Stimulated activated naive CD8-positive, alpha-beta T cell treated with anti-CD3 and anti-CD28 coated beads, Interleukin-15, Interleukin-2, amounts not matched to agents 100 U/mL and 50 U/mL, for 24 hours (primary cell): ENCODE measurements at places on chromosomes 1 and 21.
A peak's percentile ranks its signal among the peaks of the same experiment; 100 is the strongest.

DNA sequence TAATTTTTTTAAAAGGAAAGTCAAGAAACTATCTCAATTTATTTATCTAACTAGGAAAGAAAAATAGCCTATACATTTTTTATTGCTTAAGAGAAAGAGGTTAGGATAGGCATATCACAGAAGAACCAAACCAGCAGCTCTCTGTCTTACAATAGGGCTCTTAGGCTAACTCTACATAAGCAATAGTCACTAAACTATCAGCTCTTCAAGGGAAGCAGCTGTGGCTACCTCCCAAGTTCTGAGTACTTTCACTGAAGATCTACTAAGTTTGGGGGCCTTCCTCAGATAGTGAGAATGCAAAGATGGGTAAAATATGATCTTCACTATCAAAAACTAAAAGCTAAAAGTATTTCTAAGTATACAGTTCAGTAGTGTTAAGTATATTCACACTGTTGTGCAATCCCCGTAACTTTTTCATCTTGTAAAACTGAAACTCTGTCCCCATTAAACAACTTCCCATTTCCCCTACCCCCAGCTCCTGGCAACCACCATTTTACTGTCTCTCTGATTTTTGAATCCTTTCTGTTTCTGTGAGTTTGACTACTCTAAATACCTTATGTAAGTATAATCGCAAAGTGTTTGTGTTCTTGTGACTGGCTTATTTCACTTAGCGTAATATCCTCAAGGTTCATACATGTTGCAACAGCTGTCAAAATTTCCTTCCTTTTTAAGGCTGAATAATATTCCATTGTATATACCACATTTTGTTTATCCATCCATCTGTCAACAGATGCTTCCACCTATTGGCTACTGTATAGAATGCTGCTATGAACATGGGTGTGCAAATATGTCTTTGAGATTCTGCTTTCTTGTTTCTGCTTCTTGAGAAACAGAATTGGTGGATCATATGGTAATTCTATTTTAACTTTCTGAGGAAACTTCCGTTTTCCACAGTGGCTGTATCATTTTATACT, 73.3 kb downstream of the ACBD6 start:
- DNase-seq, result no peak

DNA sequence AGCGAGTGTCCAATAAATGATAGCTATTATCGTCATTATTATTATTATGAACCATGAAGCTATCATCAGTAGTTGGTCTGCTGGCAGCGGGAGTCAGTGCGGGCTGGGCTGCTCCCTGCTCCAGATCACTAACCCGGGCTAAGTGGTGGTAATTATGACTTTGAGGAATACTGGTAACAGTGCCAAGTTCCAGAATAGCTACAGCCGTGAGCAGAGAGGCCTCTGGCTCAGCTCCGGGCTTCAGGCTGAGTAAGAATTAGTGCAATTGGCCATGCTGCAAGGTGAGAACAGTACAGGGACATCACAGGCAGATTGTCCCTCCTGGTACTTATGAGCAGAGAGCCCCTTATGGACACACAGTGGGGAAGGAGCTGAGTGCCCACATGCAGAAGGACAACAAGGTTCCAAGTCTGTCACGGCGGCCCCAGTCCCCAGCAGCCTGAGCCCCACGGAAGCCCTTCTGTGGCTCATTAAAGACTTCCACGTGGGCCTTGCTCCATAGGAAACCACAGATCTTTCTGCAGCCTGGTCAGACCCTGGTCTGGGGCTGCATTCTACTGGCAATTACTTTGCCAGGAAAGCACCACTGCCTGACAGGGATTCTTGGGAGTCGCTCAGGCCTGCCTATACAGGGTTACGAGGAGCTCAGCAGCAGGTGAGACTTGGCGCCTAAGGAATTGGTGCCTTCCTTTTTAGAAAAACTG, 235.1 kb downstream of the RRAGC start:
- DNase-seq, result no peak

DNA sequence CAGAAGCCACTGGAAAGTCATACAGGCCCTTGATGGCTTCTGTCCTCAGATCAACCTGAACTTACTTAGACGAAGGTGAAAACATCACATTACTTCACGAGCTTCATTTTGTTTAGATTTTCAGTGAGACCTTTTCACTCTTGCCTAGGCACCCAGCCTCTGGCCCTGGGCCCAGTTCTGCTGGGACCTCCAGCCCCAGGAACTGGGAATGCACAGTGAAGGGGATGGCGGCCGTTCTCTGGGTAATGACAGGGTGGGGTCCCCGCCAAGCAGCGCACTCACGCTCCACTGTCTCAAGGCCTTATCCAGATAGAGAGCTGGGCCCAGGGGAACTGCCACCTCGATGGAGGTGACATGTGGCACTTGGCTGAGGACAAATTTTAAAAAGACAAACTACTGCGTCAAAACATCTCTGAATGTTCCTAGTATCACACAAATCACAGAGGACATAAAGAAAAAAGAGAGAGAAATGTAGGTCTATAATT, 54.8 kb downstream of the NPHP4 start:
- DNase-seq, result no peak

DNA sequence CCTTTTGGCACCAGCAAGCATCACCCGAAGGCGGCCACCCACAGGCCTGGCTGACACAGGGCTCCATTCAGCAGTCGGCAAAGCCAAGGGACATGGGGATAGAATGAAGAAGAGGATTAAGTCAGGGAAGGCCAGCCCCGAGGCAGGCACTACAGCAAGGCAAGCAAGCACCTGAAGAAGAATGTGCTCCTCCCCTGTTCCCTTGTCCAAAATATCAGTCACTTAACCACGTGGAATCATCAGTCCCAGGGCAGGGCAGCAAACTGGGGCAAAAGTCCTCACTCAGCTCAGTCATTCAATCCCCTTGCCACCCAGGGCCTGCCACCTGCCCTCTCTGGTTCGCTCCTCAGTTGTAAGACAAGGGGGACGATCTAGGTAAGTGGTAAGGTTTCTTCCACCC, 9.3 kb downstream of the KANK4 start:
- no peak for DNase-seq

GRCh38 chr1:218945050-218945449, 228.6 kb upstream of the LYPLAL1 start:
- no peak for DNase-seq

- DNase-seq, result no peak
Observed at GRCh38 chr21:41593051-41593759, 85.2 kb upstream of the TMPRSS2 start.

- no peak for DNase-seq
Observed at GRCh38 chr1:171646249-171646560, 6.3 kb downstream of the MYOC start.

GRCh38 chr1:38095454-38095931, 48.9 kb upstream of the POU3F1 start:
- DNase-seq, result no peak

GRCh38 chr21:22516230-22516629, 1518.0 kb downstream of the NCAM2 start:
- no peak for DNase-seq

DNA sequence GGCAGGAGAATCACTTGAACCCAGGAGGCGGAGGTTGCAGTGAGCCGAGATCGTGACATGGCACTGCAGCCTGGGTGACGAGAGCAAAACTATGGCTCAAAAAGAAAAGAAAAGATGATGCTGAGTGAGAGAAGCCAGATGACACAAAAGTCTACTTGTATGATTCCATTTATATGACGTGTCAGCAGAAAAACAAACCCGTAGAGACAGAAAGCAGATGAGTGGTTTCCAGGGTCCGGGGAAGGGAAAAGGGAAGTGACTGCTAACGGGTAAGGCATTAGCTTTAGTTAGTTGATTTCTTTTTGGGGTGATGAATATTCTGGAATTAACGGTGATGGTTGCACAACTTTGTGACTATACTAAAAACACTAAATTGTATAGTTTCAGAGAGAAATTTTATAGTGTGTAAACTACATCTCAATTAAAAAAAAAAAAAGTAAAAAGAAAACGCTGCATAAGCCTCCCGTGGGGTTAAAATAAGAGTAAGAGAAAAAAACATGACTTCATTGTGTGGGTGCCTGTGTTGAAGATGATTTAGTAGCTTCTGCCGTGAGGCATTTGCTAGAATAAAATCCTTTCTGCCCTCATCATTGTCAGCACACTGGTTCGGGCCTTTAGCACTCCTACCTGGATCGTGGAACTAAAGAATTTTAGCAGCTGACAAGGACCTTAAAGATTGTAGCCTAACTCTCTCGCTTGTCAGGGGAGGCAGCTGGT, 24.7 kb upstream of the ATP5PO start:
- no peak for DNase-seq

DNA sequence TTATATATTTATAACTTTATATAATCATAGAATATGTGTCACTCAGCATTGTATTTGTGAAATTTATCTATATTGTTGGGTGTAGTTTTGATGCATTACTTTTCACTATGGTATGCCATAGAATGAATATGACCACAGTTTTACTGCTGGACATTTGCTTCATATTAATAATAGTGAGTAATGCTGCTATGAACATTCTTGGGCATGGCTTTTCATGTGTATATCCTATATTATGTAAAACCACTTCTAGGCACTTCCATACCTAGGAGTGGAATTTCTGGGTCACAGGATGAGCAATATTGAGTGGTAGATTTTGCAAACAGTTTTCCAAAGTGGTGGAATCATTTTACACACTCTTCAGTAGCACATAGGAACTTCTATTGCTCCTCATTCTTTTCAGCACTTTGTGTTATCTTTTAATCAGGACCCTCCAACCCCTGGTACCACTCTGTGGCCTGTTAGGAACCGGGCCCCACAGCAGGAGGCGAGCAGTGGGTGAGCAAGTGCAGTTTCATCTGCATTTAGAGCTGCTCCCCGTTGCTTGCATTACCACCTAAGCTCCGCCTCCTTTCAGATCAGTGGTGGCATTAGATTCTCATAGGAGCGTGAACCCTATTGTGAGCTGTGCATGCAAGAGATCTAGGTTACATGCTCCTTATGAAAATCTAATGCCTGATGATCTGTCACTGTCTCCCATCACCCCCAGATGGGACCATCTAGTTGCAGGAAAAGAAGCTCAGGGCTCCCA, 56.0 kb upstream of the CNIH3 start:
- no peak for DNase-seq

GRCh38 chr1:26127235-26128163, 15.9 kb downstream of the PDIK1L start:
- no peak for DNase-seq

DNA sequence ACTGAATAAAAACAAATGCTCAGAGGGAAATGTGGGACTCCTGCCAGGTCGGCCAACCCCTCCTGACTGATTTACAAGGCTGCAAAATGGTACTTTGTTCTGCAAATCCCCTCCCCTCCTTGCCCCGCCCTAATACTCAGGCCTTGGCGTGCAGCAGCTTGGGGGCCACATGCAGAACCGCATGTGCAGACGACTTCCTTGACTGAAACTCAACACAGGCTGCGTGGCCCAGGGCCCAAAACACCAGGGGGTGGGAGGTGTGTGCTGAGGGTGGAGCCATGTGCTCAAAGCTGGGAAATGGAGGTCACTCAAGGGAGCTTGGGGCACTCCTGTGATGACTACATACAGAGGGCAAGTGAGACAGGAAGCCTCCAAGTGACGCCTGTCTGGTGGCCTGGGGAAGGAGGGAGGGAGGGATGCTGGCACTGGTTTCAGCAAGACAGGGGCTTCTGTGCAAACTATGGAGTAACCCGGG, 87.2 kb downstream of the MRPL37 start:
- DNase-seq, result peak; percentile 77

DNA sequence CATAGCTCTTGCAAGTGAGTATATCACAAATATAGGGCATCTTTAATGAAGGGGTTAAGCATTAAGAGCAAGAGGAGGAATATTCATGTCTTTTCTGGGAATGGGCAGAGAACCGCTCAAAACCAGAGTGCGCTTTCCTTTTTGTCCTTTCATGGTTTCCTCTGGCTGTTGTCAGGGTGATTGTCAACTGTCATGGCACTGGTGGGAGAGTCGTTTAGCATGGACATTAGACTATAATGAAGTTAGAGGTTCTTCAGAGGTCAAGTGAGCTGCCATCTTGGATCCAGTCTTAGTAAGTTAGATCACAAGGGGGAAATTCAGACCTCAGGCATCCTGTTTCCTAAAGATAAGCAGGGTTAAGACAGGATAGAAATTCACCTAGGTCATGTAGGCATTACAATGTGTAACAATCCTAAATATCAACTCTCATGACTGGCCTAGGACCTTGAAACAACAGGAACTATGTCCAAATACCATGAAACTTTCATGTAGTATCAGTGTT, 12.1 kb upstream of the COA6 start:
- DNase-seq, result no peak

GRCh38 chr1:60129911-60130310, 56.3 kb upstream of the C1orf87 start:
- DNase-seq, result no peak

DNA sequence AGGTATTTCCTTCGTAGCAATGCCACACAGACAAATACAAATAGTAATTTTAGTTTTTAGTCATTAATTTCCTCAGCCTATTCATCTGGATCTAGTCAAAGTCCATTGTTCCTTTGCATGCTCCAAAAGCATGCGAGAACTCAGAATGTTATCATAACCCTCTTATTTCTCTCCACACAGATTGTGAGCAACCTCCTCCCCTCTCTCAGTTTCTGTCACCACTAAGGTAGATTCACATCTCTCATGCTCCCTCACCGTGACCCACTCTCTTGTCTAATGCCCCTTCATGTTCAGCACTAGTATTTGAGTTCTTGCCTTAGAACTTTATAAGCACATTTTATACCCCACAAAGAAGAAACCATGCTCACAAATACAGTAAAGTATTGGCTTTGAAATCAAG, 582.4 kb downstream of the PLA2G4A start:
- DNase-seq, result no peak

GRCh38 chr1:210584439-210585113, 255.9 kb downstream of the HHAT start:
- peak; percentile 83 for DNase-seq

- DNase-seq, result no peak
Observed at GRCh38 chr1:201678264-201679101, 139.6 kb downstream of the NAV1 start.

DNA sequence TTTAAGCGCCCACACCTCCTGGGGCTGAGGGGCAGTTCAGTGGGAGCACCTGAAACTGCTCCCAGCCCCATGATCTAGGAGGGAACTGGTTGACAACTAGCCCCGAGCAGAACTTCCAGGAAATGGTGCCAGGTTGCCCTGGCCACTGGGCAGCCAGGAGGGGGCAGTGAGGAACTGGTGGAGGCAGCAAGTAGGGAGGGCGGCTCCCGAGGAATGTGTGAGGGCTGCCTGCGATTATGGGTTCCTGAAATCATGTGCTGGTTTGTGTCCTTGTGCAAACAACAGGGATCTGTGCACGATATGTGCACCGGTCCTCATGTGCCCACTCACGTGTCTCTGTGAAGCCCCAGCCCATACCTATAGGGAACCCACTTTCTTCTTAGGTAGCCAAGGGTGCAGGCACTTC, 9.9 kb downstream of the GPR3 start:
- peak; percentile 37 for DNase-seq

GRCh38 chr1:160759740-160760139, 20.7 kb downstream of the SLAMF7 start:
- no peak for DNase-seq

DNA sequence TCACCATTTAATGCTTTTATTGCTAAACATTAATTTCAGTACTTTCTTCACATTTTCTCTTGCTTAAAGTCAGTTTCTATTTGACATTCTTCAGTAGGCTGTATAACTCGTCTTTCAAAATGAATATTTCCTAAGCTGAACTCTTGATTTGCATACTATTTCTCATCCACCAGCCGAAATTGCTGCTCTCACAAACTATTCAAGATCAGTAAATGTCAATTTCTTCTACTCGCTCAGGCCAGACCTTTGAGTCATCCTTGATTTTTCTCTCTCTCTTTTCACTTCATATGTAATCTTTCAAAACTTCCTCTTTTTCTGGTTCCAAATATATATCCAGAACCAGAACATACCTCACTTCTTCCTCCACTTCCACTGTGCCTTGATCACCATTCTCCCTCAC, 990.0 kb downstream of the KCNT2 start:
- DNase-seq, result no peak

- no peak for DNase-seq
Observed at GRCh38 chr1:198880818-198881597, 242.2 kb downstream of the PTPRC start.
